CD4-positive, alpha-beta T cell treated with Interleukin-15 for 4 hours (primary cell): ENCODE measurements at places on chromosomes 11 and 22.

DNA sequence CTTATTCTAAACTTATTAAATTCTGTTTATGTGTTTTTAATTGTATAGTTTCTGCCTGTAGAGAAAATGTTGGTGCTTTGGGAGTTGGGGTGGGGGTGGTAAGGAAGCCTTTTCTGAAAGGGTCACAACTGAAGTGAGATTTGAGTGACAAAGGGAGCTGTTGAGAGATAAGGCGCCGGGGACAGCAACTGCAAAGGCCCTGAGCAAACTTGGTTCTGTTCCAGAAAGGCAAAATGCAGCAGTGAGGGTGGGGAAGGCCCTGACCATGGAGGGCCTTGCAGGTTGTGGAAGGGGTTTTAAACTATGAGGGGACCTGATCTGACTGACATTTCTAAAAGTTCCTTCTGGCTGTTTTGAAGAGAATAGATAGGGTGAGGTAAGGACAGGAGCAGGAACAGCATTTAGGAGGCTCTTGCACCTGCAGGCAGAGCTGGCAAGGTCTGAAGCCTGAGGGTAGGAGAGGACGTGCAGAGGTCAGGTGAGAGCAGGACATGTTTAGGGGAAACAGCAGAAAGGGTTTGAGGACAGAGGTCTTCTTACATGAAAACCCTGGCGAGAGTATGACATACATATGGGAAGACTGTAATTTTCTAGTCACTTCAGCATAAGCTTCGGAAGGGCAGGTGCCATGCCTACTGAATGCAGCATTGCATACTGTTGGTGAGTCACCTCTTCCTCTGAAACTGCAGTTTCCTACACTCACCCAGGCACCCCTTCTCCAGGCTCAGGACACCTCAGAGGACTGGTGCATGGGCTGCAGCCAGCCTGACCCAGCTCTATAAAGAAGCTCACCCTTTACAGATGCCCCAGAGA is 190.7 kb downstream of the SNX19 start:
- no peak for DNase-seq

DNA sequence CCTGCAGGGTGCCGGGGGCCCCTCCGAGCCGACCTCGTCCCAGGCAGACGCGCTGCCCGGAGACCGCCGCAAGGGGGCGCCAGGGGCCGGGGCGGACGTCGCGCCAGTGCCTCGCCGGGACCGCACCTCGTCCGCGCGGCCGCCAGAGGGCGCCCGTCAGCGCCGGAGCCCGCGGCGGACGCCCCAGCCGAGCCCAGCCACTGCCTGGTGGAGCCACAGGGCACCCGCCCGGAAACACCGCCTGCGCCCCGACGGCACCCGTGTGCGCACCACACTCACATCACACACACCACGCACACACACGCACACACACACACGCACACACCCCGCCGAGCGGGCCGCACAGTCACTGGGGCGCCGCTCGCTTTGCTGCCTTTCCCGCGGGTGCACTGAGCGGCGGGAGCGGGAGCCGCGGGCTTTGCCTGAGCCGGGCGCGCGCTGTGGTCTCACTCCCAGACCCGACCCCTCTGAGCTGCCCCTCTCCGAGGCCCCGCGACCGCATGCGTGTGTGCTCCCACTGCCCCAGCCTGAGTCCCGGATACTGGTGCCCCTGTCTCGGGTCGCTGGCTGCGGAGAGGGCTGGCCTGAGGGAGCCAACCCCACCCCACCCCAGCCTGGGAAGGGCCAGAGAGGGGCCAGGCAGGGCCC is 449.3 kb downstream of the OPCML start:
- DNase-seq, result peak; percentile 2

- no peak for DNase-seq
Observed at GRCh38 chr22:45268167-45268957, 16.4 kb upstream of the UPK3A start.

GRCh38 chr11:106101819-106102218 is 24.4 kb downstream of the AASDHPPT start:
- no peak for DNase-seq

- no peak for DNase-seq
Observed at GRCh38 chr11:39165021-39165420, 2294.4 kb downstream of the LRRC4C start.

DNA sequence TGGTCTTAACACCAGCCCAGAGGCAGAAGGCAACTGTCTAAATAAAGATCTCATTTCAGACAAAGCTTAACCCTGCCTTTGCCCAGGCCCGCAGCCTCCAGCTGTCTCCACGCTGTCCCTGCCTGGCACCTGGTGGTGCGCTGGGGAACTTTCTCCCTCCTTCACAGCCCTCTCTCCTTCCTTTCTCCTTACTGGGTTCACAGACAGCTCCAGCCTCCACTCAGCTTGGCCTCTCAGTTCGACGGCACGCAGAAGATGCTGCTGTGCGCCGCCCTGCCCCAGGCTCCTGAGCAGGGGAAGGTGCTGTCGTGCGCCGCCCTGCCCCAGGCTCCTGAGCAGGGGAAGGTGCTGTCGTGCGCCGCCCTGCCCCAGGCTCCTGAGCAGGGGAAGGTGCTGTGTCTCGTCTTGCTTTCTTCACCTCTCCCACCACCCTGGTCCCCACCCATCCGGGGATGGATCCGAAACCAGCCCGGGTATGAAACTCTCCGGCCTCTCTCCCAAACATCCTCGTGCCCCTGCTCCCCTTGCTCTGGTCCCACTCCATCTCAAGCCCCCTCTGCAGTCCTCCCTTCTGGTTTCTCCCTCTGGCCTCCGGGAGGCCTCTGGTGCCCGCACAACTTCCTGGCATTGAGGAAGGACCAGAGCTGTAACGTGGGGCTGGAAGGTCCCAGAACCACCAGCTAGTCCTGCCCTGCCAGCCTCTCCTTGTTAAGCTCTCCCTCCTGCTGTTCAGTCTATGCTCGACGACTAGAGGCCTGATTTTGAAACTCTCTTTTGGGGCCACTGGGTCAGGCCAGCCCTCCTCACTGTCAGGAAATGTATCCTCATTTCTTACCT is 22.9 kb upstream of the JAM3 start:
- DNase-seq, result no peak
